ENCODE measurements at places on chromosomes 1 and 21.

- no peaks in the 10 kb centered on the region for H3K36me3 ChIP-seq
- H3K27ac ChIP-seq, result no peak overlapping the region
- no peak overlapping the region for H3K4me3 ChIP-seq
- DNase-seq, result no peak
- no peaks in the 10 kb centered on the region for H3K27me3 ChIP-seq
- peaks cover 4% of the 10 kb centered on the region for H3K4me1 ChIP-seq
Measured at GRCh38 chr1:226411619-226412018, 3.7 kb upstream of the PARP1 start.

DNA sequence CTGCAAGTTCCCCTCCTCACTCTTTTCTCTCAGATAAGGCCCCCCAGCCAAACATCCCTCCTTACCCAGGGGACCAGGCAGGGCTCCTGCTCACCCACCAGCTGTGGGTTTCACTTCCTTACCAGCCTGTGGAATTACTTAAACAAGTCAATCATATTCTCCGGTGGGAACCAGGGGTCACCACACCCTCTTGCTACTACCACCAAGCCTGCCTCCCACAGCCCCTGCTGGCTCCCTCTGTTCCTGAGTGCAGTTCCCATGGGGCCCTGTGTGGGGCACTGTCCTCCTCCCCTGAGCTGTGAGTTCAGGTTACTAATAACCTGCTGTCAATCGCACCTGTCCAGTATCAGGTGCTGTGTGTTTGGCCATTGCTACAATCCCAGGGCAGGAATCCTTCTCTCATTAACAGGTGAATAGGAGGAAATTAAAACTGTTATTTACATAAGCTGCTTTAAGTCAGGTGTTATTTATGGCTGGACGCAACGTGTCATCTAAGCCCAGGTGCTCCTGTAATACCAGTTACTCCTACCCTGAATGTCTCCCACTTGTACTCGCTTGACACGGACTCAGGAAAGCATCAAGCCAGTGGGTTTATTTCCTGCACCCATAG lies 53.1 kb upstream of the LBR start:
- H3K36me3 ChIP-seq, result no peaks in the 10 kb centered on the region
- H3K4me1 ChIP-seq, result peaks cover 4% of the 10 kb centered on the region
- no peaks in the 10 kb centered on the region for H3K27me3 ChIP-seq
- no peak for DNase-seq

- no peak overlapping the region for H3K4me3 ChIP-seq
- H3K4me1 ChIP-seq, result no peaks in the 10 kb centered on the region
- peak overlapping the region; percentile 41 for H3K27ac ChIP-seq
Measured at GRCh38 chr1:86491171-86491950, 22.6 kb downstream of the CLCA1 start.

GRCh38 chr1:227370533-227371254 lies 52.4 kb upstream of the CDC42BPA start:
- H3K4me1 ChIP-seq, result no peaks in the 10 kb centered on the region
- no peaks in the 10 kb centered on the region for H3K27me3 ChIP-seq
- H3K4me3 ChIP-seq, result no peak overlapping the region
